ENCODE measurements at places on chromosomes 11 and 22.

DNA sequence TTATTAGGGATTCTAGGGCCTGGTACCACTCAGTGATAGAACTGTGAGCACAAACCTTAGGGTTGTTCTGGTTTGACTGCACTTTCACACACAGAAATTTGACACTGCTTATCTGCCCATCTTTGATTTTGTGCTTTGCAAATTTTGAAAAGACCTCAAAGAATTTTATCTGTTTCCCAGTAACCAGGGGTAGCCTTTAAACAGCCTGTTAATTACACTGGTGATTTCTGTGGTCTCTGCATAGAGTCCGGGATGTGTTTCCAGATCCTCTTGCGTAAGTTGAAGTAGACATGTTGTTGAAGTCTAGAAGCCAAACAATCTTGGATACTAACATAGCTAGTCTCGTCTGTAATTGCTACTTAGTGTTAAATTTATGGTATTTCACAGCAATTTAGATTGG is 75.3 kb downstream of the C22orf31 start:
- DNase-seq: no peak

DNA sequence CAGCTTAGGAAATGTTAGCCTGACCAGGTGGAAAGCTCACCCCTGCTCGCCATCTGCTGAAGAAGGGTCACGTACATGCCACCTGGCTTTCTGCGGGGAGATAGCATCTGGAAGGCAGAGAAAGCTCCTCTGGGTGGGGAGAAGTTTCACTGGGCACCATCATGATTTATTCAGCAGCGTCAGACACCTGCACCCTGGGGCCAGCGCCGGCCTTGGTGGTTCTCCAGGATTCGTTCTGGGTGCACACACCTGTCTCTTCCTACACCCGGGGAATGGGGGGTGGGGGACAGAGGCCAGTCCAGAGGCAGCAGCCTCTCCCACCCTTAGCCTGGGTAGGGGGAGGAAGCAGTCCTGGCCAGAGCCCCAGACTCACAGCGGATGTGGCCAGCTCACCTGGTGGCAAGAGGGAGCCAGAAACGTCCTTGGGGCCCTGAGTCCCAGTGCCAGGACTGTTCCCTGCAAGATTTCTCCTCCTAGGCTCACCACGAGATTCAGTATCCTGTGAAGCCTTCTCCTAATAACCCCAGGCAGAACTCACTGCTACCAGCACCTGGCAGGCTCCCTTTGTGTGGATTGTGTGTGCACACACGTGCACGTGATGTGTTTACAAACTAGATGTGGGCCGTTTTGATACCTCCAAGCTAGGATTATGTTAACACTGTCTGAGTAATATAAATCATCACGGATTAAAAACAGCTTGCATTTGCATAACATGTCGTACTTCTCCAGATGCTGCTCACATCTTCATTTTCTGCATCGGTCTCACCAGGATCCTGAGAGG is 17.3 kb upstream of the RASD2 start:
- peak; percentile 43 for DNase-seq

- DNase-seq: no peak
These were observed 70.2 kb downstream of the RTL6 start for GRCh38 chr22:44427611-44428470.

DNA sequence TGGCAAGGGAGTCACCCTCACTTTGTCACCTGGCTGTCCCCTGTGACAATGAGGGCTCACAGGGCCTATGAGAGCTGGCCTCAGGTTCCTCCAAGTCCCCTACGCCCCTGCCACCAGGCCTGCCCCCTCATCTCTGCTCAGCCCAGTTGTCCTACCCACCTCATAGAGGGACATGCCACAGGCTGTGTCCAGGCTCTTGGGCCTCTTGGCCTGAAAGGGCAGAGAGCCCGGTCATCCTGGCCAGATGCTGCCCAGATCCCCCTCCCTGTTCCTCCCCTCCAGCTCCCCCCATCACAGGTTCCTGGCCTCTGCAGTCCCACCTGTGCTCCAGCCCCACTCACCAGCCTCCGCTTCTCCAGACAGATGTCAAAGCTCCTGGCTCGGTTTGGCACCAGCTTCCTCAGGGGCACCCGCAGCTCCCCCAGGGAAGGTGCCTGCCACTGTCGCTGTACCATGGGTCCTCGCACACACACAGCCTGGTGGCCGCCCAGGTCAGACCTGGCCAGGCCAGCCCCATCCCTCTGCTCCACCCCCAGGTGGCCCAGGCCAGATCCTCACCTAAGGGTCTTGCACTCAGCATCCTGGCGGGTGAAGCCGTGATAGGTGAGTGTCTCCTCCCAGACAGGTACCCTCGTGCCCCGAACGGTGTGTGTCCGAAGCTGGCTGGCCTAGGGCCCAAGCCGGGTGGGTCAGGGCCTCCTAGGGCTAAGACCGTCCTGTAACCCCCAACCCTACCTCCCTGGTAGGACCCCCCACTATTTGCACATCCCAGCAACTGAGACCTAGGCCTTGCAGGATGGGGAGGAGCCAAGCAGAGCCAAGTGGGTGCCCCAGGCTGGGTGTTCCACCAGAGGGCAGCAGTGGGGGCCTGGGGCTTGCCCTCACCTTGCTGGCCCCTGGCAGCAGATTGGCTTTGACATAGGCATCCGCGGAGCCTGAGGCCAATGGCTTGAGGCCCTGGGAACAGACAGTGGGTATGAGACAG is 8.3 kb downstream of the NDUFV1 start:
- no peak for DNase-seq

DNA sequence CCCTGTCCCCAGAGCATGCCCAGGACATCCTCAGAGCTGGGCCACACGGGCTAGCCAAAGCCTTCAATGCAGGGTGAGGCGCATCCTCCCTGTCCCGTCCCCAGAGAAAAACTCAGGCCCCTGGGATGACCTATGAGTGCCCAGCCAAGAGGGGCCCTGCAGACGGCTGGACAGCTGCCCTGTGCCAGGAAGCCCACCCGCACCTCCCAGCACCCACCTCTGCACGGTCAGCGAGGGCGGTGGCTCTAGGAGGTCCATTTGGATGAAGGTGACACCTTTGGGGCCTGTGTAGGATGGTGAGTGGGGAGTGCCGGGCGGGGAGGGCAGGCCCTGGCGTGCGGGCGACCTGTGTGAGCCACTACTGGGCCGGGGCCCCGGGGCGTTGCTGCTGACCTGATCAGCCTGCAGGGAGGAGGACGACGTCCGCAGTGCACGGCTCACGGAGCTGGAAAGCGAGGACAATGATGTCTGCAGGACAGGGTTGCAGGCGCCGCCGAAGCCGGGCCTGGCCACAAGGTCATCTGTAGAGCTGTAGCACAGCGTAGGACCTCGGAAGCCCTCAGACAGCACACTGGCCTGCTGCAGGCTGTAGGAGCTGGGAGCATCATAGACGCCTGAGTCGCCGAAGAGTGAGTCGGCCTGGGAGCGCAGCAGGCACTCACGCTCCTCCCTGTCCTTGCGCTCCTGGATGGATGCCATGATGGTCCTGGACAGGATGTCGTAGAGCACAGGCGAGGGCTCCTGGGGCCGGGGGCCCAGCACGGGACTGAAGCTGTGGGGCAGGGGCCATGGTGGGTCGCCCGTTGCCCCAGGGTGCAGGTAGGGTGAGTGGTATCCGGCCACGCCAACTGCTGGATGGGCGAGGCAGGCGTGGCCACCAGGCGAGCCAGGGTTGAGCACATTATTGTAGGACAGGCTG is 180.5 kb downstream of the IGLL1 start:
- no peak for DNase-seq

DNA sequence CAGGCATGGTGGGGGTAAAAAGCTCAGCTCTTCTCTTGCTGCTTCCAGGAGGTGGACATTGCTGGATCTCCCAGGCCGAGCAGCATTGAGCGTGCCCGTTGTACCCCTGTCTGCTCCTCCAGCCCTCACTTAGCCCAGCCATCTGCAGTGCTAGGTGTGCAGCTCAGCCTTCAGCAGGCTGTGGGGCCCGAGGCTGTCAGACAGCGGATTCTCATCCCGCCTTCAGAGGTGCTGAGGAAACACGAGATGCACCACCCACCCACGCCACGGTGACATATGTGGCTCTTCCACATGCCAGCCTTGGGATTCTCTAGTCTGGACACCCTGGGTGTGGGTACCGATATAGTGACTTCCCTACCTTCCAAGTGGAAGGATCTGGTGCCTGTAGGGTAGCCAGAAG is 48.9 kb upstream of the NECTIN1 start:
- DNase-seq: no peak

GRCh38 chr11:18986744-18987143 is 47.5 kb upstream of the MRGPRX1 start:
- DNase-seq: no peak

GRCh38 chr11:113521737-113522517 is 46.7 kb upstream of the DRD2 start:
- no peak for DNase-seq

GRCh38 chr11:78540256-78540655 is 34.4 kb downstream of the NARS2 start:
- no peak for DNase-seq

- no peak for DNase-seq
These were observed 71.4 kb downstream of the EFCAB6 start for GRCh38 chr22:43740587-43741270.

DNA sequence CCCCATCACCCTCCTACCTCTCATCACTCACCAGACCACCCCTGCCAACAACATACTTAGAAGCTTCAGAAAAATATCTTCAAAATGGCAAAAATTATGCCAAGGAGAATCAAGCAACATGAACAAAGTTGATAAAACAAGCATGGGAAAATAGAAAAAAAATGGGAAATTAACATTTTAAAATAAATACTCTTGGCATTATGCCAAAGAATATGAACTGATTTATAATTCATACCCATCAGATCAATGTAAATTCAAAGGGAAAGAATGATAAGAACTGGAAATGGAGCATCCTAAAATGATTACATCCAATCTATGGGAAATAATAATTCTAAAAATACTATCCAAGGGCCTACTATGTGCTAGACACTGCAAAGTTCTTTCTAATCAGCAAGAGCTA is 12.0 kb downstream of the SIAE start:
- no peak for DNase-seq

- no peak for DNase-seq
These were observed 21.1 kb downstream of the C11orf87 start for GRCh38 chr11:109443052-109443451.

DNA sequence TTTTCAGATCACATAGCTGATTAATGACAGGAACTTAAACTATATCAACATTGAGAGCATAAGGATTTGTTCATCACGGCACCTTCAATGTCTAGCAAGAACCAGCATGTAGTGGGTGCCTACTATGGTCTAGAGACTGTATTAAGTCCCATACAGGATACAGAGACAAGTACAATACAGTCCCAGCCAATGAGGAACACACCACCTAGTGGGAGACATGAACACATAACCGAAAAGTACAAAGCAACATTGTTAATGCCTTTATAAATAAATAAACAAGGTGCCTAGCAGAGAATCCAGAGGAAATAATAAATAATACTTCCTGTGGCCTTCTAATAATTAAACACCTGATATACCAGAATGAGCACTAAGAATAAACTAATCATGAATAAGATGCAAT is 87.7 kb upstream of the OPCML start:
- DNase-seq: peak; percentile 12

DNA sequence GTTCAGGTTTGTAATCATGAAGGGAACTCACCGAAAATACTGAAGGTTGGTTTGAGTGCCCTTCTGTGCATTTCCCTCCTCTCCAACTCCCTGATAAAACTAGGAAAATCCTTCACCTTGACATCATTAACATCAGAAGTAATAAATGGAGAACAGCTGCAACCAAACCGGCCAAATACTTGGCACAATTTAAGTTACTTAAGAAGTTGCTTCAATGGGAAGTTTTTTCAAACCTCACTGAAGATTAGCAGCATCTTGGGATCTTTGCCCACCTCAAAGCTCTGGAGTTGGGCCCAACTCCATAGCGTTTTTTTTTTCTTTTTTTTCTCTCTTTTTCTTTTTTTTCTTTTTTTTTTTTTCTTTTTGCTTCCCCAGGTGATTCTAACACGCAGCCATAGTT is 784.8 kb downstream of the KCNA4 start:
- DNase-seq: no peak

- no peak for DNase-seq
These were observed 56.6 kb upstream of the PRDM11 start for GRCh38 chr11:45089676-45090499.

All from skin of body (tissue), 3 donors.